ENCODE measurements at places on chromosomes 1 and 21.

GRCh38 chr1:237282208-237282783, 240.3 kb downstream of the RYR2 start:
- no peak for DNase-seq

DNA sequence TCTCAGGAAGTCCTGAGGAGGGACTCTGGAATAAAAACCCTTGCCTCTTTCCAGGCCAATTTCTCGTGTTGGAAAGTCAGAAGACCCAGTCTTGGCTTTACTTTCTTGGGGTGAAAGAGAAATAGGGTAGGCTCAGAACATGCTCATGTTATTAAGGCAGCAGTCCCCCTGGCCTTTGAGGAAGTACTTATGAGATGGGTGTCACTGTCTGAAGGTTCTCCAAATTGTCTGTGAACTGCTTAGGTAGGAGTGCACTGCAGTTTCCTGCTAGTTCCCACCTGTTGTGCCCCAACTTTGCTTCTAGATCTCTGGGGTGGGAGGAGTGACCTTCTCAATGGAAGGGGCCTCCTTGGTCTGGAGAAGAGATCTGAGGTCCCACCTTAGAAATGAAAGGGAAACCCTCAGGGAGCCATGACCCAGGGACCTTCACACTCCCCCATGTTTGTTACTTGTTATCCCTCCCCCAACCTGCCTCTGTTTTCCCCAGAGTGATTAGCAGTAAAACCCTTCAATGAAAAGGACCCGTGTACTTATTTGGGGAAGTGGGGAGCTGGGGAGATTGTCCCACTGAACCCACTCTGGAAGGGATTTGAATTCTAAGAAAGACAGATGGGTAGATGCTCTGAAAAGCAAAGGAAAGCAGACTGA, 5.7 kb downstream of the ZNF691 start:
- no peak for DNase-seq

GRCh38 chr1:39572379-39573096, 4.1 kb downstream of the PABPC4 start:
- no peak for DNase-seq

- DNase-seq = no peak
Observed at GRCh38 chr1:20982316-20982715, 194.4 kb downstream of the EIF4G3 start.

DNA sequence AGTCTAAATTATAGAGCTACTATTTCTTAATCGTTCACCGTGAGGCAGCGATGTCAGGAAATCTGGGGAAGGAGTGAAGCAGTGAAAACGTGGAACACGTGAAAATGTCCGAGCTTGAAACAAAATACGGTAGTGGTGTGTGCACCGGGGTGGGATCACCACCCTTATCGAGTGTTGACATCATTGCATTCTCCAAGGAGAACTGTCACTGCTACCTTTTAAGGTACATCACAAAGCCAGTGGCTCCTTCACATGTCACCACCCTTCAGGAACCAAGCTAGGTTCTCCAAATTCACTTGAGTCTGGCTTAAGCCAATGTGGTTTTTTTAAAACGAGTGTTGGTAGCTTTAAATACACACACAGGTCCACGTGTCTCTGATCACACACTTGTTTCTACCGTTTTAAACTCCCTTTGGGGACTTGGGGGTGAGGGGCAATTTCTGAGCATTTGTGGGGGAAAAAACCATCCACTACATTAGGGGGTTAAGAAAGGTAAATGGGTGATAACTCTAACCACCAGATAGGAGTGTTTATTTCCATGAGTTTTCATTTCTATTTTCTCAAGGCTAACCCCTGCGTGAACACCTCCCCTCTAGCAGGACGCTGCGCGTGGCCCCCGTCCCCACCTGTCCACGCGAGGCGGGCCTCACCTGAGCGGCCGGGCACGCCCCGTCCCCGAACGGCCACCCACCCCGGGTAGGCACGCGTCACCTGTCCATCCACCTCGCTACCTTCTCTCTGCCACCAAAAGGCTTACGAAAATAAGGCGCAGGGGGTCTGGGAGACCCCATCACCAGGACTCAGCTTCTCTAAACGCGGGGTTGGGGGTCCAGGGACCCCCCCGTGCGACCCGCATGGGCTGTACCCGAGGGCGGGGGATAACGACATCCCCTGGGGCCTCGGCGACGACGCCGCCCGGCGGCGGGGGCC, 978 bp downstream of the PRDM15 start:
- DNase-seq = peak; percentile 39

Data from Calu3 (cell line).